Daoy (cell line): ENCODE measurements at places on chromosomes 1 and 21. TPM values are rescaled to one million over a fixed set of nuclear protein-coding genes. Genes with fewer than 3 reads are reported as not detected.

GRCh38 chr1:63403386-63403785 is 36.0 kb downstream of the ALG6 start:
- no peak for DNase-seq

DNA sequence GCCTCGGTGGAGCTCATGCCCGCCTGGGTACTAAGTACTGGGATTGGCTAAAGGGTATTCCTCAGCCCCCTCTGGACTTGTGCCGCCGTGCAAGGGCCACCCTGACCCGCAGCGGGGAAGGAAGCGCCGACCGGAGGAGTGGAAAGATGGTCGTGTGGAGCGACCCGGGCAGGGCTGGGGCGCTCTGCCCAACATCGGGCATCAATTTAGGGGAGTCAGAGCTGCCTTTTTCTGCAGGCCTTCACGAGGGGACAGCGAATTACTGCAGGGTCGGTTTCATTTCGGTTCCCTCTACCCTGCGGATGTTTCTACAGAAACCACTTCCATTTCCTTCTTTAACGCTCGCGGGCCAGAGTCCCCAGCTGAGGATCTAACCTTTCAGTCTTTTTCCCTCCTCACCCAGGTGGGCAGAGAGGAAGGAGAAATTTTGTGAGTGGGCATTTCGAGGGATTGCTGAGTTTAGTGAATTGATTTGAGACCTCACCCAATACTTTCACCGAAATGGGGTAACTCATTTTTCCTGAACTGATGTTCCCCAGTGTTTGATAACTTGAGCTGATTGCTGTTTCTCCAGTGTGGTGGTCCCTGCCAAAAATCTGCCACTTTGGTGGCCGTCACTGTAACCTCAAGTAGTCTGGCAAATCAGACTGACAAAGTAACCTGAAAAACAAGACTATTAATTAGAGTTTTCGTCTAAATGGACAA is 1.1 kb downstream of the TOR1AIP1 start:
- DNase-seq, result no peak

- peak; percentile 31 for DNase-seq
These were observed 61.1 kb downstream of the FMN2 start for GRCh38 chr1:240152611-240153297.

DNA sequence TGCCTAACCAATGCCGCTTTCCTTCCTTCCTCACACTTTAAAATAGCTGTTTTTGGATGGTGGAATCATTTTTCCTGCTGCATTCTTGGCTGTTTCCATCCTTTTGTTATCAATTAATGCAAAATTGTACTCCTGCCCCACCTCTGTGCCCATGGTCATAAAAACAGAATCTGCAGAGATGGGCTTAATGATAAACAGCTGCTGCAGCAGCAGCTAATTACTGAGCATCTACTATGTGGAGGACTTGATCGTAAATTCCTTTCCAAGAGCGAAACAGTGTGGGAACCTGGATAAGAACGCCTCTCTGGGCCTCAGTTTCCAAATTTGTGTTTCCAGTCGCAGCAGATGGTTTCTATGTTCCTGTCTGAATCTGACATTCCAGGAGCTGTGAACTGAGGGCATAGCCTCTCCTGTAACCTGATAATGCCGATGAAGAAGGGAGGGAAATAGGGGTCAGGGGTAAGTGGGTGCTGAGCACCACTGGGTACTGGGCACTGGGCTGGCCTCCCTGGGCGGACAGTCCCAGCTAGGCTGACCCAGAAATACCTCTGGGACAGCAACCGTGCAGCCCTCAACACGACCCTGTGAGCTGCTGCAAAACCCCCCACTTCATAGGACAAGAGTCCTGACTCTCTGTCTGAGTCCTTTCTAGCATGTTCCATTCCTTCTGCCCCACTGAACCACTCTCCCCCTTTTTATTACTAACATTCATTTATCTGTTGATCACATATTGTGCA is 121.7 kb downstream of the DMRTB1 start:
- no peak for DNase-seq

DNA sequence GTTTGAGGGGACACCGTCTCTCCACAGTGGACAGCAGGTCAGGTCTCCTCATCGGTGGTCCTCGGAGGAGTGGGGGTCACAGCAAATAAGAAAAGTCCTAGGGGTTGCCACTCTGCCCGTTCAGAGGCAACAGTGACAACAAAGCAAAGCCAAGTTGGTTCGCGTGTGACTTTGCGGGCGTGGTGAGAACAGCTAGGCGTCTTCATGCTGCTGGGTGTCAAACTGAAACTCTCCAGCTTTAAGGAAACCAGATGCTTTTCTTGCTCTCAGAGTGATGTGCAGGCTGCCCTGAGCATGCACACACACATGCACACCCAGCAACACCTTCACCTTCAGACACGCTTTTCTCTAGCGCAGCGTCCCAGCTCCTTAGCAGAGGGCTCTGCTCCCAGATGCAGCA is 70.1 kb upstream of the ARHGEF16 start:
- DNase-seq, result peak; percentile 25

FMO4 gene
- total RNA-seq, result 0.39 and 0.97 TPM in 2 replicates
